Stimulated activated CD8-positive, alpha-beta memory T cell treated with anti-CD3 and anti-CD28 coated beads, Interleukin-4, amount 100 ng/mL, for 1 hour (primary cell): ENCODE measurements at places on chromosomes 5 and 9.

DNA sequence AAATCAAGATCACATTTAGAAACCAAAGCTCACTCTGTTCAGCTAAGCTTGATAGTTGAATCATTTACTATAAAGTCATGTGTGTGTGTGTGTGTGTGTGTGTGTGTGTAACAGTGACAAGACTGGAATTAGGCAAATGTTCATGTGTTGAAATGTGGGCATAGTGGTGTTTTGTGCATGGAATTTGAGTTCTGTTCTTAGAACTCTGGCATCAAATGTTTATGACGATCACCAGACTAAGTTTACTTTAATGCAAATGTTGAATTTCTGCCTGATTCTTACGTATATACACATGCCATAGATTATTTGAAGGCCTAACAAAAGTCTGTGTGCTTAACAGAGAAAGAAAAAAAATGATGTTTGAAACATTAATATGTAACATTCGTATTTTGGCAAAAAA, 72.8 kb upstream of the COL5A1 start:
- no peak for DNase-seq

DNA sequence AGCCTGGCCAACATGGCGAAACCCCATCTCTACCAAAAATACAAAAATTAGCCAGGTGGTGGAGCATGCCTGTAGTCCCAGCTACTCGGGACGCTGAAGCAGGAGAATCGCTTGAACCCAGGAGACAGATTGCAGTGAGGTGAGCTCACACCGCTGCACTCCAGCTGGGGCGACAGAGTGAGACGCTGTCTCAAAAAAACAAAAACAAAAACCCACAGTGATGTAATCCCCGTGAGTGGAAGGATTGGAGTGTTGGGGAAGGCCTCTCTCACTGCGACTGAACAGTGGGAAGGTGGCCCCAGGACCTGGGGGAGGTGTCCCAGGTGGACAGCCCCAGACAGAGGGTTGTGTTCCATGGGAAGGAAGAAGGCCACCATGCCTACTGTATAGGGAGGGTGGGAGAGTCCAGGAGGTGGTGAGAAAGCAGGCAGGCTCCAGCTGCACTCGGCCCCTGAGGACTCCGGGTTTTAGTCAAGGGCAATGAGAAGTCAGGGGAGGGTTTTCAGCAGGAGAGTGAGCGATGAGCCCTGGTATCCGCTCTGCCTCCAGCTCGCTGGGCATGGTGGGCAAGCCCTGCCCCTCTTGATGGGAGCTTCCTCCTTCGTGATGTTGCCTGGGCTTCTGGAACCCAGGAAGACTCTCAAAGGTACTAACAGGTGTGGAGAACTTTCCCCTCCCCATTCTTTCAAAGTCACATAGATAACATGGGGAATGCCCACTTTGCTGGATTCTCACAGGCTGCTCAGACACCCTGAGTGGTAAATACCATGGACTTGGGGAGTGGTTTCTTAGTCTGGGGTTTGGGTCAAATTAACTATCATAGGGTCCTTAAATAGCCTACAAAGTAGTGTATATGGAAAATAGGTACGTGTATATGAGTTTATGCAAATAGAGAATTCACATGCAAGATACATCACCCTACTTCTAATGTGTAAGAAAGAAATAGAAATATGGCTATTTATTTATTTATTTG, 74.7 kb downstream of the PPARGC1B start:
- no peak for DNase-seq

DNA sequence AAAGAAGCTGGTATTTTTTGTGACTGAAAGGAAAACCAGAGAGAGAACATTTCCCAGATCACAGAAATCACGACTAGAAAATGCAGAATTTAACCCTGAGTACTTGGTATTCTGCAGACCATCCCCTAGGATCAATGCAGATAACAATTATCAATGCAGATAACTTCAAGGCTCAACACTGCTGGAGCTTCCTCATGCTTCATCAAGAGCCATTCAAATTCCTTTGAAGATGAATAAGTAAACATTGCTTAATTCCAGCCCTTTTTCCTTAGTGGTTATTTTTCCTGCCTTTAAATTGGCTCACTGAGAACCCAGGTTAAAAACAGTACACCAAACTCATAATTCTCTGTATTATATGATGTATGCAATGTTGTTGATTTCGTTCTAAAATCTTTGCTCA, 370.1 kb upstream of the TLE4 start:
- no peak for DNase-seq

DNA sequence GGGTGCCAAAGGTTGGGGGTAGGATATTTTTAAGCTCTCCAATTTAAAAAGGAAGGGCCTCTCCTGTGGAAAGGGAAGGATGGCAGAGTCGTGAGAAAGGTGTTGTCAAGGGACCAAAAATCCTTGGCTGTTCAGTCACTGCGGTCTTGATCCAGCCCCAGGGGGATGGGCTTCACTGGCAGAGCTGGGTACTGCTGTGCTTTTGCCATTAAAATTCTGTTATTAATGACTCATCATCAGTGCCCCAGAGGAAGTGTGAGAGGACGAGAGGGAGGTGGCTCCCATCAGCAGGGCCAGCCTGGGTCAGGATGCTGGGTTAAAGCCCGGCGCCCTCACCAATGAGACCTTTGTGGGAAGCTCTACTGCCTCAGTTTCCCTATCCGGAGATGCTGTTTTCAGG, 16.7 kb downstream of the PCDH12 start:
- no peak for DNase-seq

DNA sequence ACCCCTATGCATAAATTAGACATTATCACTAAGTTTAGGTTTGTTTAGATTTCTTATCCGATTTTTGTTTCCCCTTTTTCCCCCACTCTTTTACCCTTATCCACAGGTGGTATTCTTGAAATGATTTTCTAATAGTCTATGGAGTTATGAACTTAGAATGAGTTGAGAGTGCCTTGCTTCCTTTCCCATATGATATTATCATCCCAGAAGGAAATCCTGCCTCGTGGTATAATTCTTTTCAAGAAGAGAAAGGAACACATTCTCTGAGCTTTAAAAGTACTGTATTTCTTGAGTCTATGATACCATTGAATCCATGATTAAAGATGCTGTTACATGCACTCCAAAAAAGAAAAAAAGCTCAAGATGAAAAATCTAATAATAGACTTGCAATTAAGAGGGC, 76.9 kb upstream of the ADAMTSL1 start:
- no peak for DNase-seq

DNA sequence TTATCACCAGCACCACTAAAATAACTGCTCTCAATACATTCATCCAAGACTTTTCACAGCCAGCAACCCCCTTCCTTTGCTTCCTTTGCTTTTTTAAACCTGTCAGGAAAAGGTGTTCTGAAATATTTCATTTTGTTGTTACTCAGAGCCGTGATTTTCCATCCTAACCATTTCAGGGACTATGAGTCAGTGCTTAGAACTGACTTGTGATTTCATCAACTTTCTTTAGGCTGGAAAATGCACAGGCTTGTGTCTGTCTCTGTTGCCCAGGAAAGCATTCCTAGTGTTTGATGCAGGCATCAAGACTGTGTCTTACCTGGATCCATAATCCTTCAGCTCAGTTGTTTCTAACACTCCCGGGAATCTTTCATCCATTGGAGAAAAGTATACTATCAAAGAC, 805.6 kb downstream of the BRINP1 start:
- DNase-seq = no peak

DNA sequence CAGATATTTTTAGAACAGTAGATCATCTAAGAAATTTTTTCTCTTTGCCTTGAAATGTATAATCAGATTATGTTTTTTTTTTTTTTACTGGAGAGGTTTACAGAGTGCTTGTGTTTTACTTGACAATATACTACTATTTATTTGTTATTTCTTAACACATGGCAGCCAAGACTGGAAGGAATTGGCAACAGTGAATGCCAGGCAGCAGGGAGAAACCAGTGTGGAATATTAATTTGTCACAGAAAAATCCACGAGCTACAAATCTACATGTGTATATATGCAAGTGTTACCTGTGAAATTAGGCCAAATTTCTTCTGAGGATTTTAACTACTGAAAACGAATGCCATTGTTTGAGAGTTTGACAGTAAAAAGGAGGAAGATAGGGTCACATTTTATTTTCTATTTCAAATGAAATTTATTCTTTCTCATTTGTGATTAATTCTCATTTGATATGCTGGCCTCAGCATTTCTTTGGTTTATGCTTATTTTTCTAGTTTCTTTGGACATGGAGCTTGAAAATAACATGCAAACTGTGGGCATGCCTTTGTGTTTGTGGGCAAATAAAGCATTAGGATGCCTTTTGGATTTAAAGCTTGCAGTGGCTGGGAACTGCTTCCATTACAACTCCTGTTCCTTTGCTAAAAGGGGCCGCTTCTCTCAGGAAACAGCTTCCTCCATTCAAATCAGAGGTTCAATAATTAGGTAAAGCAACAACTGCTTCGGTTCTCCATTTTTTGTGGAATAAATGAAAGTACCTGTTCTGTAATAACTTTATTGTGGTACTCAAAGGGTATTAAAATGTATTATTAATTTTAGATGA, 39.0 kb upstream of the ZFYVE16 start:
- no peak for DNase-seq

DNA sequence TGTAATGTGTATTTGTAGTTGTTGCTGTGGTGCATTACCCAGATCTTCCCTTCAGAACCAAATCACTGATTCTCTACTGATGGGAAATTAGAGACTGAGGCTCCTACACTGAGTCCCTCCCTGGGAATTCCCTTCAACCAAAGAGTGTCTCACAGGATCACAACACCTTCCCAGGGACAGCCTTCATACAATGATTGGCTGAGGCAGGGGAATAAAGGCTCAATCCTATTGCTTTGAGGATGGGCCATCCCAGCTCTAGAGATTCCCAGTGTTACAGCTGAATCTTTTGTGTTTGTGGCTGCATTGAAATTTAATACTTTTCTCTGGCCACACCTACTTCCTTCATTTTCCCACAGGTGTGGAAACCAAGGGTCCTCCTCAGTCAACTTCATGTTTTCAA, 96.4 kb upstream of the ELL2 start:
- no peak for DNase-seq

DNA sequence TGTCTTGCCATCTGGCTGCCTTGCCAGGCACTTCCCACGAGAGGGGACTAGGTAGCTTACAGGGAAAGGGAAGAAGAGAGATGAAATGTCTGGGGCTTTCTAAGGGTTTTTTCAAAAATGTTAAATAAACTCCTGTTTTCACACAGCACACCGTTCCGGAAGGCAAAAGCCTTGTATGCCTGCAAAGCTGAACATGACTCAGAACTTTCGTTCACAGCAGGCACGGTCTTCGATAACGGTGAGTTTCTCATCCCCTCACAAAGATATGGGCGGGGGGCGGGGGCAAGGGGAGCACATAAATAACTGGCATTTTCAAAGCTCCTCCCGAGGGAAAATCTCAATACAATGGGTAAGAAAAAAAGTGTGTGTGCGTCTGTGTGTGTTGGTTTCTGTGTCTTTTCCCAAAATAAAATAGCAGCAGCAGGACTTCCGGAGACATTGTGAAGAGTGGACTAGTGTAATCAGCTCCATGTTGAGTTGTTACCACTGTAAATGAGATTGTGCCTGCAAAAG, 189.6 kb downstream of the NR3C1 start:
- DNase-seq = no peak

- DNase-seq = no peak
Observed at GRCh38 chr5:32283539-32284377, 29.0 kb downstream of the MTMR12 start.

- DNase-seq = no peak
Observed at GRCh38 chr9:134366223-134367031, 40.2 kb downstream of the RXRA start.

DNA sequence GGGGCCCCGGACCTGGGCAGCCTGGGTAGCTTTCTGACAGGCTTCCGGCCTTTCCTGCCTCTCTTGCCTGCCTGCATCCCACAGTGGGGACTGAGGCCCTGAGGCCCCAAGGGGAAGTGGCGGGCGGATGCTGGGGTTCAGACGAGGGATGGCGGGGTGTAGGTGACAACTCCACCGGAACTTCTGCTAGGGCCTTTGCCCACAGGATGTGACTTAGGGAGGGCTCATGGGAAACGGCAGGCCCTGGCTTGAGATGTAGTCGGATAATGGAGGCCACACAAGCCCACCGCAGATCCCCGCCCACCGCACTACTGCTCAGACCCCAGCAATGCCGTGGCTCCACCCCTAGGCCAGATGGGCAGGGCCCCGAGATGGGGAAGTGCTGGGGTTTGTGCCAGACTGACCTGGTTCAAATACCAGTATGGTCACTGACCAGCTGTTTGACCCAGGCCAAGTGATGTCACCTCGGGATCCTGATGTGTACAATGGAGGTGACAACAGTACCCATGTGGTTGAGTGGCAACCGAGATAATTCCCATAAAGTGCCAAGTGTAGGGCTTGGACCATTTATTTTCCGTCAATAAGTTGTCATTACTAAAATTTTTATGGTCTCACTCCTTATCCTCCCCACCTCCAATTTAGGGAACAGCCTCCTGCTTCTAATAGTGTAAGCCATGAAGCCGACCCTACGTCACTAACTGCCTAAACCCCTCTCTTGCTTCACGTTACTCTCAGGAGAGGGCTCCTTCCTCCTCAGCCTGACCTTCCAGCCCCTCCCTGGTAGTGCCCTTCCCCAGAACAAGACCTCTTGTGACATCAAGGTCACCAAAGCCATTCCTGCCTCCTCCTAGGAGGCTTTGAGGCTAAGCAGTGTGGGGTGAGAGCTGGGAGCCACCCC, 2.5 kb upstream of the CDK9 start:
- peak; percentile 36 for DNase-seq

DNA sequence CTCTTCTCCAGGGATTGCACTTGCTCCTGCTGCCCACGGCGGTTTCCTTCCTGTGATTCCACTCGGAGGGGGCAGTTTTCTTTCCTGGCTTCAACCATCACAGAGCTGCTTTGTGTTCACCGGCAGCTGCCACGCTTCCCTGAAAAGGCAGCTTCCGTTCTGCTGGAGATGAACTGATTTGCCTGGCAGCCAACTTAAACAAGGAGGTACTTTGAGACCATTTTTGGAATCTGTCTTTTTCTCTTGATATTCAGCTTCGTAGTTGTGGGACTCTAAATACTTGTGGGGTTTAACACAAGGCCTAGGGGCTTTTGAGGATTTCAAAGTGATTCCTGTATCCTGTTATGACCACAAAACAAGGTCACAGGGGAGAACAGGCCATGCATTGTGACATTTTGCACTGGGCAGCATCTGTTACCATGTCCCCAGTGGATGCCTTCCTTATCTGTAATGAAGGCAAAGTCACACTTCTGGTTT, 192.0 kb downstream of the MTRR start:
- no peak for DNase-seq

GRCh38 chr5:66863243-66864170, 267.3 kb downstream of the MAST4 start:
- no peak for DNase-seq
